ENCODE measurements at places on chromosomes 6 and 20.

GRCh38 chr20:44057698-44058675, 129.0 kb downstream of the JPH2 start:
- DNase-seq: no peak

DNA sequence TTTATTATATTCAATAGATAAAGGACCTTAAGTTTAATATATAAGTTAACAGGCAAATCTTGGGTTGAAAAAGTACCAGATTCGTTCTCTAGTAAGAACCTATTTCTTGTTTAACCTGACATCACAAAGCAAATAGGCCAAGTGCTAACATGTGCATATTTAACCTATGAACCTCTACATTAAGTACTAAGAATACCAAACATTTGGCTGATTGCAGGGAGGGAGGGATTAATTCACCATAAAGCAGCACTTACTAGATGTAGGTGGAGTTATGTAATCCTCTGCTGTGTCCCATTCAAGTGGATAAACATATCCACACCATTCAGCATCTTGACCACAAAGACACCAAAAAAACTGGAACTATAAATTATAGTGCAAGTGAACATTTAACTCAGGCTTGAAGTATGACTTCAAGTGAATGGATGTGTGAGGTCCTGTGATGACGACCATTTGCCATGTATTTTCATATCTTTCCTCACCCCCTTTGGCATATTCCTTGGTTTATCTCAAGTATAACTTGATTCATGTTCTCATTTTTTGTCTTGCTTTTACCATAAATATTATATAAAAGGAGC, 10.2 kb downstream of the STX11 start:
- no peak for DNase-seq

DNA sequence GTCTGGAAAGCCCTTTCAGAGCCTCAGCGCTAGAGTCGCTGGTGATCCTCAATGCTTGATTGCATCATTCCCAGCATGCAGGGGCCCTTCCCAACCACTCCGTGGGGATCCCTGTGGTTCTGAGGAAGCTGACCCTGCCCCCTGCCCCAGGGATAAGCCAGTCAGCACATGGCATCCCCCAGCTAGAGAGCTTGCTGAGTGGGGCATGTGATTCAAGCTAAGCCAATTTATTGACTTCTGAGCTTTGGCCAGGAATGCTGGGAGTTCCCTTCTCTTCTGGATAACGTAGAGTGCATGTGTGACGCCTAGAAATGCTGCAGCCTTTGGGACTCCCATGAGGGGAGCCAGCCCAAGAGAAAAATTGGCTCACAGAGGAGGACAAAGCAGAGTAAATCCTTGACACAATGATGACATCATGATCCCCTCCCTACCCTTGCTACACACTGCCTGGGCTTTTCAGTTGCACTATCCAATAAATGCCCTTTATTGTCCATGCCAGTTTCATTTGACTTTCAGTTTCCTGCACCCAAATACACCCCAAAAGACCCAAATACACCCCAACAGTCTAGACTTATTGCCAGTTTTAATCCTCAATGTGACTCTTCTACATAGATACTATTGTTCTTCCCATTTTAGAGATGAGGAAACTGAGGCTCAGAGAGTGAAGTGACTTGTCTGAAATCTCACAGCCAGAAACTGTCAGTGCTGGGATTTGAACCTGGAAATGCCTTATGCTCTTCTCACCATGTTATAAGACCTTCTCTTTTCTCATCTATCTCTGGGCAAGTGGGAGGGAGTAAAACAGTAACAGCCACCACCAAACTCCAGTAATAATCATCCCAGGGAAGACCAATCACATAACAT, 34.3 kb downstream of the KCNB1 start:
- no peak for DNase-seq

DNA sequence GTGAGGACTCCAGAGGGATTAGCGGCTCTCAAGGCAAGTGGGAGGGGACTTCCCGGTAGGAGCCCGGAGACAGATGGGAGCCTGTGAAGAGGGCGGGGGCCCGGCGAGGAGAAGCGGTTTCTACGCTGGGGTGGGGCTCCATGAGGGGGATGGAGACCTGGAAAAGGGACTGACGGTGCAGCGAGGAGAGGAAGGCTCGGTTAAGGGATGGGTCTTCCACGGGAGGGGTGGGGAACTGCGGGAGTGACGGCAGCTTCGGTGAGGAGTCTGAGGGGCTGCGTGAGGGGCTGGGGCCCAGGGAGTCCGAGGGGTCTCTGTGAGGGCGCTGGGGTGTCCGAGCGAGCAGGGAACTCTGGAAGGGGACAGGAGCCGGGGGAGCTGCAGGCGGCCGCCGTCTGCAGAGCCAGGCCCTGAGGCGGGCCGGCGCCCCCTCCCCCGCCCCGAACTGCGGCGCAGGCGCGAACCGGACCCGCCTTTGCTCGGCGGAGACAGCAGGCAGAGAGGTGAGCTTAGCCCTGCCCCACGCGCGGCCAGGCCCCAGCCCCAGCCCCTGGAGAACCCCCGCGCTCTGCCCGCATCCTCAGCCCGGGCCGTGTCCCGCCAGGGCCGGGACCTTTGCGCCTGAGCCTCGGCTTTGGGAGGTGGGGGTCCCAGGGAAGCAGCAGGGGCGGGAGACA, at the start of gene NRSN2:
NRSN2 (plus strand) TSS at position 472 of the 677 bp plus-strand sequence. CDS start 2,533 bp downstream, outside the sequence.
- no peak for DNase-seq

- no peak for DNase-seq
Observed at GRCh38 chr20:39080326-39080725, 118.2 kb downstream of the DHX35 start.

- DNase-seq: no peak
Observed at GRCh38 chr6:165644586-165645266, 18.3 kb downstream of the PDE10A start.

- no peak for DNase-seq
Observed at GRCh38 chr6:27260369-27260768, 12.9 kb downstream of the PRSS16 start.

DNA sequence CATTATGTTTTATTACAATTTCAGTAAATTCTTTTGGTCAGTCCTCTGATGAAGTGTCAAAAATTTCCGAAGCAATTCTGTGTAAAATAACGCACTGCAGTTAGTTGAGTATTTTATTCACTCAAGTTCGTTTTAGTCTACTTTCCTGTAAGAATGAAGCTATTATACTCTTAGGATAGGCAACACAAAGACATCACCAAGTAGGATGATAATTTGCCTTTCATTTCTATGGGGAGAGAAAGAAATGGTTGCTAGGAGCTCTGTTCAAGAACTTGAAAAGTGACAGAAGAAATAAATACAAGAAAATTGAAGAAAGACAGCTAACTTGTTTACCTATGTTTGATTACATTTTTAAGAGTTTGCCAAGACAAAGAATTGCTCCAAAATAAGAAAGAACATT, 290.4 kb downstream of the EYS start:
- no peak for DNase-seq

GRCh38 chr20:40900666-40901215, 127.9 kb upstream of the TOP1 start:
- DNase-seq: no peak

DNA sequence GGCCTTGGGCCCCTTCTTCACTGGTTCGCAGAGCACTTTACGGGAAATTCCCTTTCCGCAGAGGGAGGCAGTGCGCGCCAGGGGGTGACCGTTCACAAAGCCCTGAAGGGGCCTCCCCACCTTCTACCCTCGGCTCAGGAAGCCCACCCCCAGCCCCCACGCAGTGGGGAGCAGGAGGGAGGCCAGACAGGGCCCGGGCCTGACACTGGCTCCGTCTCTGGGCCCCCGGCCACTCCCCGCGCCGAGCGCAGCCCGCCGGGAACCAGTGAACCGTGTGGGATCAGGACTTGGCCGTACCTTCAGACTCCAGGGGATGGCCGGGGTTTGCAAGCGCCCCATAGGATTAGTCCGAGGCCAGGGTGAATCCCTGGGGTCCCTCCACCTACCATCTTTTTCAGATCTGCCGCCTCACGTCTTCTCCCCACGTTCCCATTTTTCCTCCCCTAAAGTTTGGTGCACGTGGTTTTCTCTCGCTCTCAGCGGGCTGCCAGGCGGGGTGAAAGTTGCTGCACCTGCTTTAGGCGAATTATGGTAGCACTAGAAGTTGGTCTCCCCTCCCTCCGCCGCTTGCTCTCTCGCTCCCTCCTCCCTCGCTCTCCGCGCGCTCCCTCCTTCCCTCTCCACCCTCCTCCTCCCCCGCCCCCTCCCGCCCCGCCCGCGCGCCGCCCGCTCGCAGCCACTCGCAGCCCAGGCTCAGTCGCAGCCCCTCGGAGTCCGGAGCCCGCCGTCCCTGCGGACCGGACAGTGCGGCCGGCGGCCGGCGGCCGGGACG, at the start of gene FOXP4:
FOXP4 (plus strand) TSS at position 679 of the 772 bp plus-strand sequence. CDS start 19,380 bp downstream, outside the sequence.
- DNase-seq: peak; percentile 71

GRCh38 chr6:78618970-78619369, 248.4 kb upstream of the IRAK1BP1 start:
- DNase-seq: no peak

- no peak for DNase-seq
Observed at GRCh38 chr20:11702721-11703518, 214.8 kb upstream of the BTBD3 start.

DNA sequence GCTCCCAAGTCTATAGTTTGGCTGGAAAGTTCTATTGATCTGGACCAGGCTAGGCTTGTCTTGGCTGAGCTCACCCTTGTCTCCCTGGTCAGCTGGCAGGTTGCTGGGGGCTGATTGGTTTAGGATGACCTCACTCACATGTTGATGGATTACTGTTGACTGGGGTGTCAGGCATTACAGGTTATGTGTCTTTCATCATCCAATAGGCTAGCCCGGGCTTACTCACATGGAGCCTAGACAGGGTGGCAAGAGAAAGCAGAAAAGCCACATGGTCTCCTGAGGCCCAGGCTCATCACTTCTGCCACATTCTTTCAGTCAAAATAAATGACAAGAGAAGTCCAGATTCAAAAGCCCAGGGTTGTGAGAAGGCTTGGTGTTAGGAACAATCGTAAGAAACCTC, 103.5 kb downstream of the BFSP1 start:
- no peak for DNase-seq

- no peak for DNase-seq
Observed at GRCh38 chr20:43669332-43669731, 2.4 kb downstream of the MYBL2 start.

GRCh38 chr6:131414956-131415355, 158.1 kb upstream of the ARG1 start:
- DNase-seq: no peak

GRCh38 chr20:46458866-46459750, 52.7 kb upstream of the ELMO2 start:
- no peak for DNase-seq

DNA sequence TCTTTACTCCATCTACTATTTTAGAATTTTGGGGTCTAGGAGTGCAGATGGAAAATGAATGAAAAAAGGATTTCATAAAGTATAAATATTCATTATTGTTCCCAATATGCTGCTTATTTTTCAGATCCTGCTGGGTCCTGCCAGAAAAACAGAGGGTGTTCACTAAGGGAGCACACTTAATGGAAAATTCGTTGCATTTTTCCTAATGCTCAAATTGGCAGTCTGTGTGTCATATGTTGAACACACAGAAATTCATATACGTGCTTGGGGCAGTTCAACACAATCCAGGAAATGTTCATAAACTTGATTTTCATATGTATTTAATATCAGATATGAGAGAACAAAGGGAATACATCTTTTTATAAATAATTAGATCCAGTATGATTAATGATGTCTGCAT, 1019.4 kb downstream of the EPHA7 start:
- no peak for DNase-seq

GRCh38 chr6:13194852-13195251, 133.5 kb downstream of the TBC1D7 start:
- DNase-seq: no peak

GRCh38 chr20:13922241-13922640, 68.2 kb downstream of the SEL1L2 start:
- DNase-seq: no peak

- no peak for DNase-seq
Observed at GRCh38 chr6:138988469-138988834, 399 bp upstream of the REPS1 start.

DNA sequence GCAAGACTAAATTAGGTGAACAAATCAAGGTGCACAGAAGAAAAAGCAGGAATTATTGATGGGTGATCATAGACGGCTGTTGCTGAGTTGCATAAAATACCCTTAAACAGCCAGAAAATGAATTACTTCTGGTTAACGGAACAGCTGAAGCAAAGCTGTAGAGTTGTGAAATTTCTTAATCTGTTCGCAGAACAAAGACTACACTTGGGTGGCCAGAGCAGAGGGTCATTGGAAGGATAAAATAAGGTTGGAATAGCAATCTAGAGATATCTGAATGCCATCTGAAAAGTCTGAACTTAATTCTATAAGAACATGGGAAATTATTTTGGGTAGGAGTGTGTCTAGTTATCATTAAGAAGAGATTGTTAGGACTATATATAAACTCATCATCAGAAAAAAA, 339.1 kb upstream of the RSPO3 start:
- no peak for DNase-seq

- no peak for DNase-seq
Observed at GRCh38 chr6:9761220-9761619, 653.7 kb downstream of the TFAP2A start.

GRCh38 chr20:33423141-33423834, 20.3 kb downstream of the SNTA1 start:
- no peak for DNase-seq

- peak; percentile 68 for DNase-seq
Observed at GRCh38 chr6:155171109-155171746, 92.6 kb upstream of the CLDN20 start.

- DNase-seq: no peak
Observed at GRCh38 chr20:16710781-16711180, 19.0 kb upstream of the SNRPB2 start.

DNA sequence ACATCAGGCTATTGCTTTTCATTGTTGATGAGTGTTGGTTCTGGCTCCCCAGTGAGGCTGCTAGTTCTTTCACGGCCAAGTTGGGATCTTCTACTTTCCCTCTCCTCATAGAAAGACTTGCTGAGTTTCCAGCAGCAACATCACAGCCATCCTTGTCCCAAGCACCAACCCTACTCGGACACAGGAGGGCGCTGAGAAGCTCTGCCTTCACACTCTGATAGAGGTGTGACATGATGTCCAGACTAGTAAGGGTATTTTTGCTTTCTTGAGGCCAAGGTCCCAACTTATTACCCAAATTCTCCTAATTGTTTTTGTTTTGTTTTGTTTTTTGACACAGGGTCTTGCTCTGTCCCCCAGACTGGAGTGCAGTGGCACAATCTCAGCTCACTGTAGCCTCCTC, 3.0 kb upstream of the GCM1 start:
- no peak for DNase-seq

DNA sequence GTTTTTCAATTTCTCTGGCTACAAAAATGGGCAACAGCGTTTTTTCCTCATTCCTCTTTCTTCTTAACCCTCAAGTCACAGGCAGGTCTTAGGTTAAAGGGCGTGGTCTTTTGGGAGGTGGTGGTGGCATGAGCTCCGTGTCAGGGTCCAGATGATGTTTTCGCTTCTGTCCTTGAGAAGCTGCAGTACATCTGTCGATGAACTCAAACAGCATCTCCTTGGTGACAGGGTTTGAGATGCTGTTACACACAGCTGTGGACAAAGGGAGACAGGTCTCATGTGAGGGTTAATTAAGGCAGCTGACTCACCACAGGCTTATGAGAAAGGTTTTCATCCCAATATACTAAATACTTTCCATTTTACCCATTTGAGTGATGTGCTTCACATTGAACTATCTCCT, 350.8 kb downstream of the RNGTT start:
- DNase-seq: no peak

GRCh38 chr6:36243562-36244212, 26.2 kb upstream of the PNPLA1 start:
- DNase-seq: no peak
